ENCODE measurements at places on chromosomes 12 and 14.

- no peak for DNase-seq
These were observed 439.1 kb downstream of the NPAS3 start for GRCh38 chr14:33377596-33378390.

DNA sequence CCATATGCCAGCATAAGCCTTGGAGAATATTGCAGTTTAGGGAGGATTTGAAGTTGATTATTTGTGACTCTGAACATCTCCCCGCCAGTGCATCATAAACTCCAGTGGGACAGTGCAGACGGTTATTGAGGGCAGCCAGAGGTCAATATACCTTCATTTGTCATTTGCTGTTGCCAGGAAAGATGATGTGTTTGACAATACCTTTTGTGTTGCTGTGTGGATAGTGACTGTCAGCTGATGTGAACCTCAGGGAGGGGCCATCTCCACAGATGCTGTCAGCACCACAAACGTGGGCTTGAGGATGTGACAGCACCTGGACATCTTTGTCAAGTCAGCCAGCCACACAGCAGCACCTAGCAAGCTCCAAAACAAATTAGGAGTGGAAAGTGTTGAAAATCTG, 11.5 kb downstream of the CCDC198 start:
- DNase-seq = no peak

DNA sequence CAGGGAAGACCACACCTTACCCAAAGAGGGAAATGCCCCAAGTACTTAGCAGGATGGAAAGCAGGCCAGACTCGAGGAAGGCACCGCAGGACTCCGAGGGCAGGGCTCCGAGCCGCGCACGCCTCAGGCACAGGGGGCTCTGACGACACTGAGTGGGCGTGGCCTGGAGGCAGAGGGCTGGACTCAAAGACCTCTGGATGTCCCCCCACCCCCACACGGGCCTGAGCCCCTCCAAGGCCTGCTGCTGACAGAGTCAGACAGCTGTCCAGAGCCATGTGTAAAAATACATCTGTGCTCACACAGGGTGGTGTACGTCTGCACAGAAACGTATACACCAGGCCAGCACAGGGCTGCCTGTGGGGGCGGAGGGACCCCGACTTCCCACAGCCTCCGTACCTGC, 1.4 kb downstream of the AKT1 start:
- DNase-seq = peak; percentile 52

- DNase-seq = no peak
These were observed 140.6 kb downstream of the EGLN3 start for GRCh38 chr14:33810308-33810707.

DNA sequence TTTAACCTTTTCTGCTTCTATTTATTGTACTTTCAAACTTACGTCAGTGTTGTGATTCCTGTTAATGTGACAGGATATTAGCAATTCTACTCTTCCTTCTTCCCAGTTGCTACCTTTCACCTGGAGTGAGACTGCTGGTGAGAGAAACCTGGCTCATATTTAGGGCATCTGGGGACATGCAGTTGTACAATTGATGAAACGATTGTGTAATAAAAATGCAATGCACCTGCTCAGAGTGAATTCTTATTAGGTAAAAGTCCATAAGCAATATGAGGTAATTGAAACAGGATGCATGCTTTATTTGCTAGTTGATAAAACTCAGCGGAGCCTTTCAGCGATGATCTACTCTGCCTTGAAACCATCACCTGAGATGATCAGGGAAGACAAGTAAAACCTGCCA, 116.1 kb upstream of the FBXO33 start:
- no peak for DNase-seq

DNA sequence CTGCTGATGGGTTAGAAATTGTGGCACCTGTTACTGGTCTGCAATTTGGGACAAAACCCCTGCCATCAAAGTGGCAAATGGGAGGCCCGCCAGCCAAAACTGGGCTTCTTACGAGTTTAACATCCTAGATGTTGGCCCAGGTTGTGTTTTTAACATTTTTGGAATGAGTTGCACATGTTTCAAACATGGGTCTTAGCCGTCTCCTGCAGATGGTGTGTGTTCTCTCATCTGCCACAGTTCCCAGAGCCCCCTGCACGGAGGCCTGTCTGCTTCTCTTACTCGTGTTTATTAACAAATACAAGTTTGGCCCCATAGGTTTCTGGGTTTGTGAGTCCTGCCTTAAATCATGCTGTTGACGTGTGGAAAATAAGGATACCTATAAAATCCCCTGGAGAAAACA, 46.5 kb downstream of the CACNA2D4 start:
- no peak for DNase-seq

GRCh38 chr12:89306827-89307473, 45.4 kb downstream of the DUSP6 start:
- DNase-seq = no peak

Data from AG10803 (cell line).